HL-60 (cell line): ENCODE measurements at places on chromosomes 4 and X.

DNA sequence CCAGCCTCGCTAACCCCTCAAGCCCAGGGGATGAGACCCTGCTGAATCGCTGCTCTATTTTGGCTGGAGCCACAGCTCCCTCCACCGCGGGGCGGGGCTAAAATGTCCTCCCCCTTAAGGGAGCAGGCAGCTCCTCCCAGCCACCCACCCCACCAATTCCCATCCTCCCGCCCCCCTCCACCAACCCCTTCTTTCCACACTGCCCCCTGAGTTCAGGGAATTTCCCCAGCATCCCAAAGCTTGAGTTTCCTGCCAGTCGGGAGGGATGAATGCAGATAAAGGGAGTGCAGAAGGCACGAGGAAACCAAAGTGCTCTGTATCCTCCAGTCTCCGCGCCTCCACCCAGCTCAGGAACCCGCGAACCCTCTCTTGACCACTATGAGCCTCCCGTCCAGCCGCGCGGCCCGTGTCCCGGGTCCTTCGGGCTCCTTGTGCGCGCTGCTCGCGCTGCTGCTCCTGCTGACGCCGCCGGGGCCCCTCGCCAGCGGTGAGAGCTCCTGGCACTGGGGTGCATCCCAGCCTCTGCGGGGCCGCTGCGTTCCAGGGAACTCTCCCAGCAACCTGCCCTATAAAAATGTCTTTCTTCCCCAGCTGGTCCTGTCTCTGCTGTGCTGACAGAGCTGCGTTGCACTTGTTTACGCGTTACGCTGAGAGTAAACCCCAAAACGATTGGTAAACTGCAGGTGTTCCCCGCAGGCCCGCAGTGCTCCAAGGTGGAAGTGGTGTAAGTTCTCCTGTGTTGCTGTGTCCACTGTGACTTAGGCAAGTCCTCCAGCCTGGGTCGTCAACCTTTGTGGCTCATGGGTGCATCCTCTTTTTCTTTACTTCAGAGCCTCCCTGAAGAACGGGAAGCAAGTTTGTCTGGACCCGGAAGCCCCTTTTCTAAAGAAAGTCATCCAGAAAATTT, at the start of gene CXCL6:
CXCL6 (plus strand) TSS at position 306 of the 907 bp plus-strand sequence; CDS start at position 379, 73 bp downstream.
- no peak for DNase-seq

DNA sequence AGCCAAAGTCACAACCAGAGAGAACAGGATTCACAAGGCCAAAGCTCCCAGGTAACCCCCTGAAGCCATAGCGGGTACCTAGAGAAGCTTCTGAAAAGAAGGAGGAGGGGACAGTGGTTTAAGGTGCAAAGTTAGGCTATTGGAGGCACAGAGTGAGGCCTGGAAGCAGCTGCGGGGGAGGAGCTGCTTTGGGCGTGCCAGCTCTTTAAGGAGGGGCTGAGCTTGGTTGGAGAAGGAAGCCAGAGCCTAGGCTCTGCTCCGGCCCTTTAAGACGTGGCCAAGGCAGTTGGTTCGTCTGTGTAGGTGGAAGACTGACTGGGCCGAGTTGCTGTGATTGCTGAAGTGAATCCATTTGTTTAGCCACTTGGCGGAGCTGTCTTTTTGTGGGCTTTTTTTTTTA, 1.5 kb downstream of the KLF8 start:
- no peak for DNase-seq

- no peak for DNase-seq
These were observed 3.0 kb upstream of the PCGF3 start for GRCh38 chr4:702618-703048.

- DNase-seq: no peak
These were observed 88.3 kb upstream of the GRID2 start for GRCh38 chr4:92215476-92215875.

DNA sequence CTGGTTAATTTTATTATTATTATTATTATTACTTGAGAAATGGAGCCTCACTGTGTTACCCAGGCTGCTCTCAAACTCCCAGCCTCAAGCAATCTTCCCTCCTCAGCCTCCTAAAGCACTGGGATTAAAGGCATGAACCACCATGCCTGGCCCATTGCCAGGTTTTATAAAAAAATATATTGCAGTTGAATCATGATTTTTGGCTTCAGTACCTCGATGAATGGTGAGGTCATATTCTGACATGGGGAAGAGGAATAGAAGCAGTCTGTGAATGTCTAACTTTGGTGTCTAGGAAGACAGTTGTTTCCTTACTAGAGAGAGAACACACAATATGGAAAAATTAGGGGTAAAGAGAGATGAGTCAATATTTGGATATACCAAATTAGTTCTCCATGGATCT, 32.0 kb downstream of the CCSER1 start:
- no peak for DNase-seq

- DNase-seq: no peak
These were observed 13.9 kb upstream of the PCDH19 start for GRCh38 chrX:100424012-100424411.

DNA sequence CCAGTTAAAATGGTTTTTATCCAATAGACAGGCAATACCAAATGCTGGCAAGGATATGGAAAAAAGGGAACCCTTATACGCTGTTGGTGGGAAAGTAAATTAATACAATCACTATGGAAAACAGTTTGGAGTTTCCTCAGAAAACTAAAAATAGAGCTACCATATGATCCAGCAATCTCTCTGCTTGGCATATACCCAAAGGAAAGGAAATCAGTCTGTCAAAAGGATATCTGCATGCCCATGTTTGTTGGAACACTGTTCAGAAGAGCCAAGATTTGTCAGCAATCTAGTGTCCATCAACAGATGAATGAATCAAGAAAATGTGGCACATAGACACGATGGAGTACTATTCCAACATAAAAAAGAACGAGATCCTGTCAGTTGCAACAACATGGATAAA, 91.0 kb upstream of the SH3RF1 start:
- no peak for DNase-seq

- DNase-seq: no peak
These were observed 385.6 kb upstream of the NR3C2 start for GRCh38 chr4:148827781-148828180.

GRCh38 chr4:78864405-78865024, 74.7 kb downstream of the PAQR3 start:
- peak; percentile 63 for DNase-seq
